D721Med (cell line): ENCODE measurements at places on chromosomes 12 and 14.

DNA sequence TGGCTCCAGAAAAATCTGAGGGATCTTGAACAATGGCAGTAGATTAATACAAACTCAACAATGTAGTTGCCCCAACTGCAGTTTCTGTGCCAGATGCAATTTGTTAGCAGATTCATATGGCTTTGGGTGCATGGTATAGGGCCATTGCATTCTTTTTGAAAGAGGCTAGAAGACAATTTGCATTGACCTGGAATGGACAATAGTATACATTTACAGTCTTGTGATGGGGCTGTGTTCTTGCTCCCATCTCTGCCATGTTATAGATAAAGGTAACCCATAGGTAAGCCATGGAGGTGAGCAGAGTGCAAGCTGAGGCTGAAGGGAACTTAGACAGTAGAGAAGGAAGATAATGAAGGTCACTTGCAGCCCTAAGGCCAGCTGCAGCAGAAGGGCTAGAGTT lies 50.1 kb upstream of the DIO3 start:
- no peak for DNase-seq

DNA sequence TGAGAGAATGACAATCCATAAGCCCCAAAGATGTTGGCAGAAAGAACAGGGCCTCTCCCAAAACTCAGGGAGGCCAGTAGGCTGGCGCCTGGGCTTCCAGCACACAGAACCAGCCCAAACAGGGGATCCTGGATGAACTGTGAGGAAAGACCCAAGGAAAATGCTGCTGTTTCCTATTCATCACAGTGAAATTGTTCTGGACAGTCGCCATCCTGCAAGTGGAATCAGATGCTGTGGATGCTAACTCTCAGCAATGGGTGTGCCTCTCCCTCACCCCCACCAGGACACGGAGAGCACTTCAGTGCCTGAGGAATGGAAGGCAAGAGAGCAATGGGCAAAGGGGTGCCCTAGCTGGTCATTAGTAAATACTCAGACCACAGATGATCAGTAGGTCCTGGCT lies 80.8 kb downstream of the ANO2 start:
- no peak for DNase-seq

DNA sequence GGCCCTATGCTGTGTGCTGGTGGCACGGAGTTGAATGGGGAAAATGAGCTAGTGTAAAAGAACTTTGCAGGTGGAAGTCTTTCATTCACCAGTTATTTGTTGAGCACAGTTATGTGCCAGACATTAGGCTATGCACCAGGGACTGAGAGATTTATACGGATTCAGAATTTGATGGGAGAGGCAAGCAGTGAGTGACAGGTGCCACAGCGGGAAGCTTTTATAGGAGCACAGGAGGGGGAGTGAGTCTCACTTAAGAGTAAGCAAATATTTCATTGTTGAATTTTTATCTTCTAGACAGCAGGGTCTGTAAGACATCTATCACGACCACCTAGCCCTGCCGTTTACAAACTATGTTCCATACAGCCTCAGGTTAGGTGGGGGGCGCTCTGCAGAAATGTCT lies 320.6 kb downstream of the SNAPC1 start:
- DNase-seq: no peak

GRCh38 chr14:50920482-50921230 lies 23.6 kb downstream of the PYGL start:
- no peak for DNase-seq

- DNase-seq: no peak
These were observed 245.6 kb upstream of the NPAS3 start for GRCh38 chr14:32693114-32693513.

GRCh38 chr12:30843211-30843610 lies 83.3 kb upstream of the TSPAN11 start:
- no peak for DNase-seq

- DNase-seq: no peak
These were observed 196.2 kb upstream of the ARHGAP5 start for GRCh38 chr14:31880935-31881334.

DNA sequence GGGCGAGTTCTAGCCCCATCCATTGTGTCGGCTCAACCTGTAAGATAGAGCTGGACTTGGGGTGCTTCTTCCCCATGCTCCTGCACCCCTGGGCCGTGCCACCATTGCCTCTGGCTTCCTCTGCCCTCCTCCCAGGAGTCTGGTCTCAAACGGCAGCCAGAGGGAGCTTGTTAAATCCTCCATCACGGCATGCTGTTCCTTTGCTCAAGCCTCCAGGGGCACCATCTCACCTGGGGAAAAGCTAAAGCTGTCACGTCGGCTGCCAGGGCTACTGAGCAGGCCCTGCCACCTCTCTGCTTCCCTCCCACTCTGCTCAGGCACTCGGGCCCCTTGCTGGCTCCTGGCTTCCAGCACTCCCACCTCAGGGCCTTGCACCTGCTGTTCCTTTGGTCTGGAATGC lies 140.4 kb downstream of the RBM19 start:
- no peak for DNase-seq

- DNase-seq: no peak
These were observed 44.7 kb upstream of the BMP4 start for GRCh38 chr14:54001189-54001878.

DNA sequence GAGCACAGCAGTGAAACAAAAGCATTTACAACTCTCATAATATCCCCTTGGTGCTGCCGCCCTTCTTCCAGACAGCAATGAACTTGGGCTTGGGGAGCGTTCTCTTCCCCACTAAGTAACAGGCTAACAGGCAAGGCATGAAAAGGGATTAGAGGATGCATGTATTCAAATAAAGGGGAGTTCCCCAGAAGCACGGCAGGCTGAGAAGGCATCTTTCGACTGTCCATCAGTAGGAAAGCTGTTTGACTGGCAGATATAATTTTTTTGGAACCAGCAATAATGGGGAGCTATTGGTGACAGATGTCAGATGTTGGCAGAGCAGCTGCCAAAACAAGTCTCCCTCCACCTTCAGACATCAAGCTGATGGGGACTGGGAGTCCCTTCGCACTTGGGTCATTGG lies 9.2 kb upstream of the TIGAR start:
- DNase-seq: no peak
